Activated T-helper 1 cell treated with anti-CD3 and anti-CD28 coated beads, Interleukin-12 subunit alpha, Interleukin-12 subunit beta, Interleukin-2, Interleukin-4 antibody, amounts not matched to agents 30 ng/mL and 10 ng/mL and 1 ng/mL, durations not matched to agents 14 hours and 24 hours and 36 hours (primary cell): ENCODE measurements at places on chromosomes 16 and 17. TPM values are rescaled to one million over a fixed set of nuclear protein-coding genes. Genes with fewer than 3 reads are reported as not detected.
A peak's percentile ranks its signal among the peaks of the same experiment; 100 is the strongest.

Gene TCAP
- total RNA-seq: 0.96 and 1.4 TPM in 2 replicates

Gene FDXR
- total RNA-seq: 20.1 and 21.5 TPM in 2 replicates

DNA sequence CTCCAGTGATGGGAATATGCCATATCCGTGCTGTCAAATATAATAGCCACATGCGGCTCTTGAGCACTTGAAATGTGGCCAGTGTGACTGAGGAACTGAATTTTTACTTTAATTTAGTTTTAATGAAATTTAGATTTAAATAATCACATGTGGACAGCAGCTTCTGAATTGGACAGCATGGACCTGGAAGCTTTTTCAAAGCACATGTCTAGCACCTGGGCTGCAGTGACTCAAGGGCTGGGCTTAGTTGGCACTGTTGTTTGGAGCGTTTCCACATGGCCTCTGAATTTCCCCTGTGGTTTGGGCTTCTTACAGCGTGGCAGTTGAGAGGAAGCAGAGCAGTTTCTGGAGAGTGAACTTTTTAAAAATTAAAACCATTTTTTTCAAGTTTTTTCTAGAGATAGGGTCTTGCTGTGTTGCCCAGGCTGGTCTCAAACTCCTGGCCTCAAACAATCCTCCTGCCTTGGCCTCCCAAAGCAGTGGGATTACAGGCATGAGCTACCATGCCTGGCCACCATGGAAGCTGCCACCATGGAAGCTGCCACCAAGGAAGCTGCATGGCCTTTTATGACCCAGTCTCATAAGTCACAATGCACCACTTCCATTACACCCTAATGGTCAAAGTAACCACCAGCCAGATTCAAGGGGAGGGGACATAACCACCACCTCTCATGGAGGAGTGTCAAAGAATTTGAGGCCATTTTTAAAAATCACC, 6.7 kb upstream of the TOB1 start:
- peaks cover 1% of the 10 kb centered on the region for H3K36me3 ChIP-seq
- peak; percentile 45 for DNase-seq
- peaks cover 7% of the 10 kb centered on the region for H3K27me3 ChIP-seq
- H3K4me1 ChIP-seq: peaks cover 43% of the 10 kb centered on the region
- no peak overlapping the region for H3K4me3 ChIP-seq
- H3K27ac ChIP-seq: no peak overlapping the region

- H3K4me3 ChIP-seq: no peak overlapping the region
- DNase-seq: no peak
- peaks cover 2% of the 10 kb centered on the region for H3K27me3 ChIP-seq
- H3K4me1 ChIP-seq: peaks cover under 1% of the 10 kb centered on the region
These were observed 10.0 kb upstream of the MYCBPAP start for GRCh38 chr17:50498021-50498874.

DNA sequence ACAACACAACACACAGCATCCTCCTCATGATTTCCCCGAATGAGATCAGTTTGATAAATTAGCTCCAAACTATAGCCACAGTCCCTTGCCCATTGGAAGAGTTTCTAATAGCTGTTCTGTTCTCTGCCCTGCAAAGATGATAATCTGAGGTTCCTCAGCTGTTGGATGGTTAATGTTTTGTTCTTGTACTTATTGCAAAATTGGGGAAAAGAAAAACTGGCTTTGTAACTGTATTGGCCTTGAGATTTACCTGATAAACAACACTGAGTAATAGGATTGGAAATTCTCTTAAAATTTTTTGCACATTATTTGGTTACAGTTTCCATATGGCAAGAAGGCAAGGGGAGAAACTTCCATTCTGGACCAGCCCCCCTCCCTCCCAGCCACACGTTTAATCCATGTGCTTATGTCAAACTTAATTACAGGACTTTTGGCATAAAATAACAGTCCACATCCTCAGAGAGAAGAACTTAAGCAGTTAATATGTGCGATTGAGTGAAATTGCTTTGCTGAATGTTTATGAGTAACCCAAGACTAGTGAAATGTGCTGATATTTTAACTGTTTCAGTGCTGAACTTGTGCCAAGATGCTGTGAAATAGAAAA, 119.1 kb upstream of the ZFHX3 start:
- no peak overlapping the region for H3K4me3 ChIP-seq
- peaks cover 2% of the 10 kb centered on the region for H3K27me3 ChIP-seq
- no peak overlapping the region for H3K27ac ChIP-seq
- no peak for DNase-seq
- H3K4me1 ChIP-seq: peaks cover 12% of the 10 kb centered on the region
- no peaks in the 10 kb centered on the region for H3K36me3 ChIP-seq

GRCh38 chr16:87675111-87675719, 72.9 kb downstream of the JPH3 start:
- no peaks in the 10 kb centered on the region for H3K27me3 ChIP-seq
- no peak for DNase-seq
- H3K27ac ChIP-seq: no peak overlapping the region

- H3K4me1 ChIP-seq: peaks cover 36% of the 10 kb centered on the region
- H3K4me3 ChIP-seq: no peak overlapping the region
- no peak for DNase-seq
- no peak overlapping the region for H3K27ac ChIP-seq
- peaks cover 30% of the 10 kb centered on the region for H3K36me3 ChIP-seq
These were observed 55.1 kb downstream of the ZNRF1 start for GRCh38 chr16:75053791-75054555.

GRCh38 chr17:82663381-82664275, 15.4 kb upstream of the WDR45B start:
- H3K27me3 ChIP-seq: peaks cover 3% of the 10 kb centered on the region
- no peaks in the 10 kb centered on the region for H3K36me3 ChIP-seq
- peaks cover 4% of the 10 kb centered on the region for H3K4me1 ChIP-seq
- DNase-seq: no peak

DNA sequence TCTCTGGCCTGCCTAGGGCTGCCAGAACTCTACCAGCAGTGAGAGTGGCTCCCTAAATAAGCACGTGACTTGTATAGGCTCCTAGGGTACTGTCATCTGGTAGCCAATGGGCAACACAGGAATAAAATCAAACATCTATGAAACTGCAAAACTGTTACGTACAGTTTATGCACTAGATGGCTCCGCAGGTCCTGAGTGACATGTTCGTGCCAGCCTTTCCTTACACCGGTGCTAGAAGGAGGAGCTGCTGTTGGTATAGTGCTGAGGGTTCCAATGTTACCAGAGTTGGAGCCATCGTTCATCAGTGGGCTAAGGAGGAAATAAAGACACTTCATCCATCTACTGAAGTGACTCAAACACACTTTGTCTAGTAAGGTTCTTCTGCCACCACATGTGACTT, 63.2 kb upstream of the TRAP1 start:
- peaks cover 5% of the 10 kb centered on the region for H3K4me1 ChIP-seq
- H3K36me3 ChIP-seq: peaks cover 46% of the 10 kb centered on the region
- H3K27me3 ChIP-seq: no peaks in the 10 kb centered on the region
- DNase-seq: no peak
- H3K27ac ChIP-seq: no peak overlapping the region

- H3K27ac ChIP-seq: no peak overlapping the region
- H3K4me1 ChIP-seq: peaks cover 14% of the 10 kb centered on the region
- H3K36me3 ChIP-seq: peaks cover 21% of the 10 kb centered on the region
- no peak overlapping the region for H3K4me3 ChIP-seq
These were observed 5.3 kb downstream of the NEURL4 start for GRCh38 chr17:7323731-7324437.

DNA sequence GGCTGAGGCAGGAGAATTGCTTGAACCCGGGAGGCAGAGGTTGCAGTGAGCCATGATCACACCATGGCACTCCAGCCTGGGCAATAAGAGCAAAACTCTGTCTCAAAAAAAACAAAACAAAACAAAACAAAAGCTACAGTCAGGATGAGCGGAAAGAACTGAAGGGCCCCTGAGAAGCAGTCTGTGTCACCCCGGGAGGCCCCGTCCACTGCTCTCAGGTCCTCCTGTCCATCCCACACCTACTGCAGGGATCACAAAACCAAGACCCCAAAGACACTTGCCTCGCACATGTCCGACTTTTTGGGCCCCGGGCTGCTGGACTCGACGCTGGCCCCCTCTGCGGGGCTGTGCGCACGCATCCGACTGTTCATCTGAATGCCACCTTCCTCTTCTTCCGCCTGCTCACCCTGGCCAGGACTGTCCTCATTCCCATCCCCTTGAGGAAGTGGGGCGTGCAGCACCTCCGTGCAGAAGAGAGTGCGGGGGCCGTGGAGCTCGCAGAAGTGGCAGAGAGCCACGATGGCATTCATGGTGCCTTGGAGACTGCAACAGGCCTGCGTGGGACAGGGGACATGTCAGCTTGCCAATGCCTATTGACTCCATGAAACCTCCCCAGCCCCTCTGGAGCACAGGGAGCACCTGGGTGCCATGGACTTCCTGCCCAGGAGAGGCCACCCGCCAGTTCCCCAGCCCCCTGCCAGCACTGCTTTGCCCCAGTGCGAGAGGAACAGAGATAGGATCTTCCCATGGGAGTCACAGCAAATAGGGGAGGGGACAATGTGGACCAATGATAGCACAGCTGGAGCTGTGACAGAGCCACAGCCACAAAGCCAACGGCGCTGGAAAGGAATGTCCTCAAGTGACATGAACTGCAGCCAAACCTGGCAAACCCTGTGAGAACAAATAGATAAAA, 9.1 kb downstream of the FLCN start:
- peaks cover 54% of the 10 kb centered on the region for H3K36me3 ChIP-seq
- H3K27me3 ChIP-seq: no peaks in the 10 kb centered on the region
- H3K4me3 ChIP-seq: no peak overlapping the region

- DNase-seq: no peak
- no peak overlapping the region for H3K27ac ChIP-seq
- H3K4me3 ChIP-seq: no peak overlapping the region
- H3K27me3 ChIP-seq: peaks cover 19% of the 10 kb centered on the region
These were observed 146.8 kb upstream of the GSE1 start for GRCh38 chr16:85466304-85466700.

DNA sequence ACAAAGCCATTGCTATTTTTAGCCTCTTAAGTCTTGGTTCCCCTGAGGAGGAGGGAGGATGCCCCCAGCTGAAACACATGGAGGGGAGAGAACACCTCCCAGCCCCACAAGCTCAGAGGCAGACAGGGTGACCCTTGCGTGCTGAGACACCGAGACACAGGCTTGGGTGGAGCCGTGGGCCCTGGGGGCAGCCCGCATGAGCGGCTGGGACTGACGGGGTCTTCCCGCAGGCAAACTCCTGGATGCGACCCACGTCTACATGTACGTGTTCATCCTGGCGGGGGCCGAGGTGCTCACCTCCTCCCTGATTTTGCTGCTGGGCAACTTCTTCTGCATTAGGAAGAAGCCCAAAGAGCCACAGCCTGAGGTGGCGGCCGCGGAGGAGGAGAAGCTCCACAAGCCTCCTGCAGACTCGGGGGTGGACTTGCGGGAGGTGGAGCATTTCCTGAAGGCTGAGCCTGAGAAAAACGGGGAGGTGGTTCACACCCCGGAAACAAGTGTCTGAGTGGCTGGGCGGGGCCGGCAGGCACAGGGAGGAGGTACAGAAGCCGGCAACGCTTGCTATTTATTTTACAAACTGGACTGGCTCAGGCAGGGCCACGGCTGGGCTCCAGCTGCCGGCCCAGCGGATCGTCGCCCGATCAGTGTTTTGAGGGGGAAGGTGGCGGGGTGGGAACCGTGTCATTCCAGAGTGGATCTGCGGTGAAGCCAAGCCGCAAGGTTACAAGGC, 9.8 kb downstream of the SLC16A3 start:
- H3K36me3 ChIP-seq: peaks cover 13% of the 10 kb centered on the region
- peak; percentile 73 for DNase-seq
- peak overlapping the region; percentile 74 for H3K4me3 ChIP-seq
- peaks cover 30% of the 10 kb centered on the region for H3K4me1 ChIP-seq
